Inflammatory macrophage (primary cell): ENCODE measurements at places on chromosomes 2 and 18.
A peak's percentile ranks its signal among the peaks of the same experiment; 100 is the strongest.

GRCh38 chr2:145460112-145460511 is 940.2 kb upstream of the ZEB2 start:
- no peak for DNase-seq

GRCh38 chr2:194166818-194167217 is 1490.2 kb upstream of the SLC39A10 start:
- peak; percentile 27 for DNase-seq

DNA sequence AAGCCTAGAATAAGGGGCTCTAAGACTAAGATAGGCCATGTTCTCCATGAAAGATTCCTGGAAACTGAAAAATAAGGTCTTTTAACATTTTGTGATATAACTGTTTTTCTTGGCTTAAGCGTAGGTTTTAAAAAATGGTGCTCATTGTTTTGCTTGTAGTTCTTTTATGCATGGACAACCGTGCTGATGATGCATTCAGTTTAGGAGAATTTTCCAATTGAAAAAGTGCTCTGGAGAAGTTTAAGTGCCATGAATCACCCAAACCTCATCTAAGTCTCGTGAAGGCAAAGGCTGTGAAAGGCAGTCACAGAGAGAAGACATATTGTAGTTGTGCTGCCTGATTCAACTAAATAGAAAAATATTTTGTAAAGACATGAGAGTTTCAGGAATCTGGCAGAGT is 111.8 kb upstream of the GAREM1 start:
- DNase-seq, result no peak

DNA sequence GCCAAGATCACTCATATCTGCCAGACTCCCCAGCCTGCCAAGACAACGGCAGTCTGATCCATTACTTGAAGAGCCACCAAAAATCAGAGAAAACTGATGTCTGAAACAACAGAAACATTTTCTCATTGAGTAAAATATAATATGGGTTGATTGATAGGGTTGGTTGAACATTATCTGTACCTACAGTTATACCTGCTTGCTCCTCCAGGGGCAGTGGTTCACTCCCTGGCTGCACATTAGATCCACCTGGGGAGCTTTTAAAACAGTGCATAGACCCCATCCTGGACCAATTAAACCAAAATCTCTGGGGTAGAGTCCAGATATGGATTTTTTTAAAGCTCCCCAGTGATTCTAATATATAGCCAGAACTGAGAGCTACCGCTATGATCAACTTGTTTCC is 43.6 kb upstream of the SLC14A2 start:
- no peak for DNase-seq

- DNase-seq, result peak; percentile 87
Observed at GRCh38 chr2:86035883-86036668, 69.6 kb downstream of the POLR1A start.

GRCh38 chr2:219496825-219497494 is 1.7 kb upstream of the GMPPA start:
- DNase-seq, result no peak

- peak; percentile 21 for DNase-seq
Observed at GRCh38 chr18:5890331-5891183, 4.8 kb downstream of the TMEM200C start.

DNA sequence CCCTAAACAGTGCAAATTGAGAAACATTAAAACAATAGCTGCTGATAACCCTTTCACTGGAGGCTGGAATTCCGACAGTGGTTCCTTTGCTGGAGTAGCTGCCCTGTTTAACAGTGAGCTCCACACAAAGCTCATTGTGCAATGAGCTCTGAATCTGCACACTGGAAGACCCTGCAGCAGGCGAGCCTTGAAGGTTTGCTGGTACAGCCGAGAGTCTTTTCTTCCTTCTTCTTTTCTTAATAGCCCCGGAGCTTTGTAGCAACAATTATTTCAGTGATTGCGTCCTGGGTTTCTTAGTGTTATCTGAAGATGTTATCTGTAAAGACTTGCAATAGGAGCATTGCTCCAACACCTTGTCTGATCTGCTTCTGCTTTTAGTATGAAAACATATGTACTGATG is 50.8 kb upstream of the CXCR4 start:
- DNase-seq, result no peak

DNA sequence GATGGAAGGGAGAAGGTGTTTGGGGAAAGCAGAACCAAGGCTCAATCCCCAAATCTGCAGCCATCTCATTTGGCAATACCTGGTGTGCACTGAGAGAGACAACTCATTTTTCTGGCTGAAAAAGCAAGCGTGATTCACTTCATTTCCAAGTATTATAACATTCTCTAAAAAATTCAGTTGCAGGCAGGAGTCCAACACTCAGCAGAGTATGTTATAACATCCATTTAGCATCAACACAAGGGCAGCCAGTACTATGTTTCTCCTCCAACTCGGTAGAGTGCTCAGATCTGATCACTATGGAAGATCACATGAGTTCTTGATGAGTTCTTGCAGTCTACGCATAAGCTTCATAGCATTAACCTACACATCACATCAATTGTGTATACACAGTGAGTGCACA is 99.4 kb upstream of the PID1 start:
- no peak for DNase-seq

DNA sequence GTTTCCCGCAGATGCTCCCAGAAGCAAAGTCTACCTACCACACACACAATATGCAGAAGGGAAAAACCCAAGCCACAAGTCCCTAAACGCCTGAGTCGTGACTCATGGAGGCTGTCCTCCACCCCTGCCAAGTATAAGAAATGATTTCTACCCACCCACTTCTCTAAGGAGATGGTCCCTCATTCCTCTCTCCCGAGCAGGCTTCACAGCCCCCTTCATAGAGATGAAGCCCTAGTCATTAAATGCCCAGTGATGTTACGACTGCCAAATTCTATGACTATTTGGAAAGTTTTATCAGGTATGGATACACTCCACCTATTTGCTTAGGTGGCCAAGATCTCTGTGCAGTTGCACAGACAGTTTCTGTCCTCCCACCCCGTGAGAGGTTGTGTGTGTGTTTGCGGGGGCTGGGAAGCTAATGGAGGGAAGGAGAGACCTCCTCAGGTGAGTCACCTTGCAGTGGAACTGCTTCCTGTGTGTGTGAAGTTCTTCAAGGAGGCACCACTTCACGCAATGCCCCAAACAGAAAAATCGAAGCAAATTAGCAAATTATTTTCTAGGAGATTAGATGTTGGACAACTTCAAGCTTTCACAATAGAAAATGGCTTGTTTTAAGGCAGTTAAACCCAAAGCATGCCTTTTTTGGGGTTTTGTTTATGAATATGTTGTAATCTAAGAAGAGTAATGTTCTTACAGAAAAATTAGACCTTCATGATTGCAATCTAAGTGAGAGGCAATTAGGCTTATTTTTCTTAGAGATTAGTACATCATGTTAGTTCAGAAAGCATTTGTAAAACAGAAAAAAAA is 175.2 kb downstream of the TGIF1 start:
- DNase-seq, result peak; percentile 58

- DNase-seq, result peak; percentile 58
Observed at GRCh38 chr2:156436497-156437085, 412 bp downstream of the GPD2 start.

GRCh38 chr2:2503864-2504418 is 172.9 kb upstream of the MYT1L start:
- no peak for DNase-seq

- no peak for DNase-seq
Observed at GRCh38 chr2:24024018-24024417, 14.1 kb downstream of the MFSD2B start.

DNA sequence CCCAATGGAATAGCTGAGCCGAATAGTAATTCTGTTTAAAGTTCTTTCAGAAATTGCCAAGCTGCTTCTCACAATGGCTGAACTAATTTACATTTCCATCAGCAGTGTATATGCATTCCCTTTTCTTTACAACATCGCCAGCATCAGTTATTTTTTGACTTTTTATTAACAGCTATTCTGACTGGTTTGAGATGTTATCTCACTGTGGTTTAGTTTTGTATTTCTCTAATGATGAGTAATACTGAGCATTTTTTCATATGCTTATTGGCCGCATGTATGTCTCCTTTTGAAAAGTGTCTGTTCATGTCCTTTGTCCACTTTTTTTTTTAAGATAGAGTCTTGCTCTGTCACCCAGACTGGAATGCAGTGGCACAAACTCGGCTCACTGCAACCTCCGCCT is 100.7 kb downstream of the C2orf74 start:
- DNase-seq, result no peak

DNA sequence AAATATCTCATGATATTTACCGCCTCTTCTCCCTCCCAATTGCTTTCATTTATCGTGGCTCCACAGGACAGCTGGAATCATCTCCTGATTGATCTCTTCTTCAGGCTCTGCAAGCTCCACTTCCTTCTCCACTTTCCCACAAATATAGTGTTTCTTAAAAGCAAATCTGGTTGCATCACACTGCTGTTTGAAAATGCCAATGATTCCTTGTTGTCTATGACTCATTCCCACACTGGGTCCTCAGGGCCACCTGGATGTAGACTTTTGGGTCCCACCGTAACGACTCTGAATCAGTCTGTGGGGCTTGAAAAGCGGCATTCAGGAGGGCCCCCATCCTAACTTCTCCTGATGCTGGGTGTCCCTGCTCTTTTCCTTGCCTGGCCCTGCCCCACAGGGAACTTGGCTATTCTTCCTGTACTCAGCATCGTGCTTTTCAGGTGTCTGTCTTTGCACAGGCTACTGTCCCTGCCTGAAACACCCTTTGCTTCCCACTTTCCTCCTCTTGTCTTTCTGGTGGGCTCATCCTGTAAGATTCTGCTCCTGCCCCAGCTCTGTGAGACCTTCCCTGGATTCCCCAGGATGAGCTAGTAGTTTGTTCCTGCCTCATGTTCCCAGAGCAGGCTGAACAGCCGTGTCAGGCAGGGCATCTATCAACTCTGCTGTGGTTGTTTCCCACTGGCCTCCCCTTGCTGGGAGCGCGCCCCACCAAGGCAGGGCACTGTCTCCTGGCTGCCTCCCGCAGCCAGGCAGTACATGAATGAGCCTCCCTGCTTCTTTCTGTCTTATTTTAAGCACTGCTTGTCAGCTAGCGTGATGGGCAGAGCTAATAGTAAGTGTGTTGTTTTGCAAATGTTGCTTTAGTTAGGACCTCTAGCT is 111.9 kb downstream of the KCTD1 start:
- DNase-seq, result no peak

GRCh38 chr2:210527286-210527685 is 29.1 kb upstream of the CPS1 start:
- no peak for DNase-seq

GRCh38 chr18:295756-296490 is 28.1 kb upstream of the THOC1 start:
- no peak for DNase-seq

GRCh38 chr18:32974421-32975162 is 201.8 kb upstream of the KLHL14 start:
- no peak for DNase-seq

DNA sequence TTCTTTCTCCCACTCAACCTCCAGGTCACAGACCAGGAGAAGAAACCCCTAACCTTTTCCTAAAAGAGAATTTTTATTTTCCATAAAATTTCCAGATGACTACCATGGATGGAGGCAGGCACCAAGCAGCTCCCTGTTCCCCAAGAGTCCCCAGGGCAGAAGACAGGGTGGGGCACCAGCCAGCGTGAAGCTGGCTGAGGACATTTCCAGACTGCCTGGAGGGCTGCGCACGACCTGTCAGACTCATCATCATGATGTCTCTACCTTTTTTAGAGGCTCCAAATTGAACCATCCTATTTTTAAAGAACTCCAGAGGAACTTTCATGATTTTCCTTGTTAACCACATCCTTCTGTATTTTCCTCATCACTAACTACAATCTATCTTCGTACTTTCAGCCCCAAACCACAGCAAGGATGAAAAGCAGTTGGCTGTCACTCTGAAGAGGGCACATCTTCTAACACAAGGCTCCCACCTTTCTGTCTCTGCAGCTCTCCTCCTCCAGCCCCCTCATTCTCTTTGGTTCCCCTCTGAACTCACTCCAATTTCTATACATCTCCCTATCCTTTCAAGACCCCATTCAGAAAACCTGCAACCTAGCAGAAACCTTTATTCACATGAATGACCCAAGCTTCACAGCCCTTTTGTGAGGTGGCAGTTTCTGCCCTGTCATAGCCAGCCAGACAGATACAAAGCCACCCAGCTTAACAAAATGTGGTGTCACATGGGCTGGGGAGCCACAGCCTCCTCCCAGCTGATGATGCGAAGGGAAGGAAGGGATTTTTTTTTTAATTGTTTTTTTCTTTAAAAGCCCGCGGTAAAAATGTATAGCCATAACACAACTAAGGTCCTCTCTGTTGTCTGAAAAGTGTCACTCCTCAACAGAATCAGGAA is 11.1 kb downstream of the AMMECR1L start:
- no peak for DNase-seq

DNA sequence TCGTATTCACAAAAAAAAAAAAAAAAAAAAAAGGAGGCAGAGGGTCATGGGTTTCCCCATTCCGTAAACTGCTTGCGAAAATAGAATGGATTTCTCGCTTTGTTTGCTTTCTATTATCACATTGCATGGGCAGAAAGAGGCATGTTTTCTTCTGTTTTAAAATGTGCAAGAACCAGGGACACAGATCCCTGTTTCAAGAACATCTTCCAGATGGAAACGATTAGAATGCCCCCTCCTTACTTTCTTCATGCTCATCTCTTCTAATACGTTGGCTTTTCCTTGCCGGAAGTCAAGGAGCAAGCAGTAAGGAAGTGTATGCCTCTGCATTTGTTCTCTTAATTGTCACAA is 51.0 kb upstream of the ZNF516 start:
- DNase-seq, result peak; percentile 74

DNA sequence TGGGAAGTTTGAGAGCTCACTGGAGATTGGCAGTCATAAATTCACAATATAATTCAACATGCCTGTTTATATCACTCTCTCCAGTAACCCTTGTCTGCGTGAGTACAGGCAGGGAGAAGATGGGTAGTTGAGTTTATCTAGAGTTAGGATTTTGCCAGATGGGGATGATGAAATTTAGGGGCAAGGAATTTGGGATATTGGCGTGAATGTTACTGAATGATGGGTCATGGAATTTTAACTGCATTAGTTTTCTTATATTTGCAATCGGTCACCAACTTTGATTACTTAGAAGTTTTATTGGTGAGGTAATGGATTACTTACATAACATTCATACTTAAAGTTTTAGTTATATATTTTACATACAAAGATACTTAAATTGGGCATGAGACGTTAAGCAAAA is 35.1 kb downstream of the SANBR start:
- no peak for DNase-seq
